ENCODE measurements at places on chromosomes 12 and 14.

GRCh38 chr14:56787530-56787929 is 22.7 kb downstream of the OTX2 start:
- DNase-seq, result no peak

GRCh38 chr12:77238335-77238734 is 173.0 kb upstream of the E2F7 start:
- no peak for DNase-seq

GRCh38 chr14:30796707-30797106 is 77.7 kb upstream of the COCH start:
- DNase-seq, result no peak

GRCh38 chr12:60066655-60067054 is 470.8 kb downstream of the SLC16A7 start:
- no peak for DNase-seq

DNA sequence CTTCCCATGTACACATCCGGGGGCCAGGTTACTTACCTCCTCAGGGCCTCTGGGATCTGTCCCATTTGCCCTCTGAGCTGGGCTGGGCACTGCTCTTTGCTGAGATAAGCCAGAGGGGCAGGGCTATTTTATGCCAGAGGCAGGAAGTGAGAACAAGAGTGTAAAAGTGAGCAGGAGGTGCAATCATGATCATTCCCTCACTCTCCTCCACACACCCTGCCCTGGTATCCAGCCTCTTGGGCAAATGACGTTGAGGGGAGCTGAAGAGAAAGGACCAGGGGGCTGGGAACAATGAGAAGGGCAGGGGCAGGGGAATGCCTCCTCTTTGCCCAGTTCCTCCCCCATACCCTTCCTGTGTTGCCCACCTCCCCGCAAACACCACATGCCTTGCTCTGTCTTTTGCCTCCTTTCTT is 4.2 kb downstream of the LPAR5 start:
- no peak for DNase-seq

GRCh38 chr14:96176811-96177211 is 27.8 kb upstream of the BDKRB2 start:
- no peak for DNase-seq

- no peak for DNase-seq
Observed at GRCh38 chr14:37588956-37589714, 5.9 kb downstream of the FOXA1 start.

DNA sequence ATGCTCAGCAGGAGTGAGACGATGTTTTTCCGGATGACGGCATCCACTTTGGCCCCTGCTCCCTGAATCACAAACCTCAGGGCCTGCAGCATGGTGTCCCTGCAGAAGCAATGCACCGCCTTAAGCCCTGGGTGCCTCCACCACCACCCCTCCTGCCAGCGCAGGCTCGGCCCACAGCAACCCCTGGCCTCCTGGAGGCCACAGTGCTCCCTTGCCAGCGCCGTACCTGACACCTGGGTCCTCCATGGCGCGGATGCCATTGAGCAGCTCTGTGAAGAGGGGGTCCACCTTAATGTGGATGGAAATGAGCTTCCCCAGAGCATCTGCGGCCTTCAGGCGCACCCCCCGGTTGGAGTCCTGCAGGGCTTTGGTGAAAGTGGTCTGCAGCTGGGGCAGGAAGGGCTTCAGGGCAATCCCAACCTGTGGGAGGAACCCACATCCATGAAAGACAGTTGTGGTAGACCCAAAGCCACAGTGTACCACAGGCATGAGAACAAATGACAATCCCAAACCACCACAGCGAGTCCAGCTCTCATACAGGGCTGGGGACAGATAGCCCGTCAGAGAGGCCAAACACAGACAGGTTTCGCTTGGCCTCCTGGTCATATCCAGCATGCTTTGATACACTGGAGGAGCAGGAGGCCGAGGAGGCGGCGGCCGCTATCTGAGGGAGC is 17.9 kb upstream of the RAB35 start:
- DNase-seq, result no peak

All from stimulated activated CD4-positive, alpha-beta T cell treated with anti-CD3 and anti-CD28 coated beads, Interleukin-4, amount 100 ng/mL, for 1 hour (primary cell).